ENCODE measurements at places on chromosomes 7 and 10.

DNA sequence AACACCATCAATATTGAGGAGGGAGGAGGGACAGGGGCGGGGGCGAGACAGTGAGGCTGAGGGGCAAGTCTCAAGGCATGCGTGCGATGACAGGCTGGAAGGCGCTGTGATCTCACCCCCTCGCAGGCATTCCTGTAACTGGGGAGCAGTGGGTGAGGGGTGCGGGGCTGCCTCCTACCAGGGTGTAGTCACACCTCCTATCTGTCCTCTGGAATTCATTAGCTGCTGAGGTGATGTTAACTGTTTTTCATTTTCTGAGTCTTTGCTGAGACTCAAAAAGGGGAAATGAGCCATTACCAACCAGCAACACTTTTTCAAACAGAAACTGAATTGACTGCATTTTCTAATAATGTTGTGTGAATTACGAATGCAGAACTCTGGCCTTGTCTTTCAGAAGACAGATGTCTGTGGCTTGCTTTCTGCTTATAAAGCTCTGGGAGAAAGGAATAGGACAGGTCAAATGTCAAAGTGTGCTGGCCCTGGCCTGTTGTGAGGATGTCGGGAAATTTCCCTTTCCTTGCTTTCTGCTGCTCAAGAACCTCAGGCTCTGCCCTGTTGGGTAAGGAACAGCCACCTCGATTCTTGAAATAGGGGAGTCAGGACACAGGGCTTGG lies 23.7 kb upstream of the CDH23 start:
- no peak overlapping the region for H3K4me3 ChIP-seq
- DNase-seq, result no peak
- H3K27me3 ChIP-seq, result no peaks in the 10 kb centered on the region
- H3K27ac ChIP-seq, result no peak overlapping the region
- H3K4me1 ChIP-seq, result no peaks in the 10 kb centered on the region

DNA sequence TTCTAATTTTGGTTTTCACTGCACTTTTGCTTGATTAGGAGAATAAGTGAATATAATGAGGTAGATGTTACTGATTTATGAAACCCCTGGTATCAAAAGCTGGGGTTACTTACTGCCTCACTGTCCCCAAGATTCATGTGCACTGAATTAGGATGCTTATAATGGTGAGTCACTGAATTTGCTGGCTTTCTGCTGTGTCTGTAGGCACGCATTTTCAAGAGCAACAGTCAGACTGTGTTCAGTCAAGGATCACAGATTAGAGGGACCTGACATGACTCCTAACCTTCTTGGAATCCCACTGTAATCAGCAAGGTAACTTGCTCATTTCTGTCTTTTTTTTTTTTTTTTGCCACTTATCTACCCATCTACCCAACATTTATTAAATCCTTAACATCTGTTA lies 59.7 kb downstream of the GPR85 start:
- no peak overlapping the region for H3K4me3 ChIP-seq
- DNase-seq, result no peak
- no peaks in the 10 kb centered on the region for H3K4me1 ChIP-seq
- no peaks in the 10 kb centered on the region for H3K36me3 ChIP-seq
- no peak overlapping the region for H3K27ac ChIP-seq

DNA sequence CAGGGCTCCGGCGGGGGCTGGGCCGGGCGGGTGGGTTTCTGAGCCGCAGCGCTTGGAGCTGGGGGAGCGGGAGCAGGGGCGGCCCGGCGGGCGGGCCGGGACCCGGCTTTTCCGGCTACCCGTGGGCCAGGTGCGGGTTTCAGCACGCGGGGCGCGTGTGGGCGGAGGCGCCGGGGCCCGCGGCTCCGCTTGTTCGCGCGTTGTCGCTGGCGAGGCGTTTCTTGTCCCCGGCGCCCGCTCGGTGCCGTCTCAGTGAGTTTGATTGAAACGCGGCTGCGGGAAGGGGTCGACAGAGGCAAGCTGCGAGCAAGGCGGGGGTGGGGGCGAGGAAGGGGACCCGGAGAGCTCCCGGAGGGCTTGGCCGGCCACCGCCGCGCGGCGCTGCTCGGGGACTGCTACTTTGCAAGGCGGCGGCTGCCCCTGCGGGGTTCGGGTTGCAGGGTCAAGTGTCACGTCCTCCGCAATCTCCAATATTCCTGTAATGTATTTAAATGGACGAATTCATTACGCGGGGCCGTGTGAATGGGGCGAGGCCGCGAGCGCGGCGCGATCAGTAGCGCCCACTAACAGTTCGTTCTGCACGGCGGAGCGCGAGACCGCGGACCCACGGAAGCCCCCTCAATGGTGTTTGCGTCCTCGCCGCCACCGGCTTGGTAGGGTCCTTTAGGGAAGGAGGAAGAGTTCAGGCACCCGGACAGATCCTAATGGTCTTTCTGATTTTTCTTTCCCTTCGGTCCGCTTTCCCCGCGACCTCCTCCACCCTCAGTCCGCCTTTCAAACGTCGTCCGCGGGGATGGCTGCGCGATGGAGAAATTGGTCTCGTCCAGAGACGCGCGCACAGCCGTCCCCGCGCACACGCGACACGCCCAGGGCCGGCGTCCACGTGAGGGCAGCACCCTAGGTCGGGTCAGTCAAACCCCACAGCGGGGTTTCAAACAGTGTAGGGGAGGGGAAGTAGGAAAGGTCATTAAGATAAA lies 76.9 kb downstream of the INSIG1 start:
- no peaks in the 10 kb centered on the region for H3K36me3 ChIP-seq
- peaks cover 28% of the 10 kb centered on the region for H3K4me1 ChIP-seq
- DNase-seq, result no peak

DNA sequence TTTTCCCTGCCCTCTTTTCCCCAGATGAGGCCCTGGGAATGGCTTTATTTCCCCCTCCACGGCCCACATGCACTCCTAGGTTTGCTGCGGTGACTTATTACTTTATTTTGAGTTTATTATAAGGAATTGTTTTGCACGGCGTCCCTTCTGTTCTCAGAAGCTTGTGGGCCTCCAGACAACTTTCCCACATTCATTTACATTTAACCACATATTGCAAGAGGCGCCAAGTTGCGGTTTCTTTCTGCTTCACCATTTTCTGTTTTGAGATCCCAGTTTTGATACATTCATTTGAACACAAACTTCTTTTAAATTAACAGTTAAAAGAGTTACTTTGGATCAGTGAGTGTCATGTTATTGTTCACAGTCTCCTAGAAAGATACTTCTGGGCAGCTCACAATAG lies 532.5 kb upstream of the MGMT start:
- H3K36me3 ChIP-seq, result no peaks in the 10 kb centered on the region
- H3K27ac ChIP-seq, result no peak overlapping the region
- H3K4me1 ChIP-seq, result peaks cover 1% of the 10 kb centered on the region
- H3K4me3 ChIP-seq, result no peak overlapping the region

DNA sequence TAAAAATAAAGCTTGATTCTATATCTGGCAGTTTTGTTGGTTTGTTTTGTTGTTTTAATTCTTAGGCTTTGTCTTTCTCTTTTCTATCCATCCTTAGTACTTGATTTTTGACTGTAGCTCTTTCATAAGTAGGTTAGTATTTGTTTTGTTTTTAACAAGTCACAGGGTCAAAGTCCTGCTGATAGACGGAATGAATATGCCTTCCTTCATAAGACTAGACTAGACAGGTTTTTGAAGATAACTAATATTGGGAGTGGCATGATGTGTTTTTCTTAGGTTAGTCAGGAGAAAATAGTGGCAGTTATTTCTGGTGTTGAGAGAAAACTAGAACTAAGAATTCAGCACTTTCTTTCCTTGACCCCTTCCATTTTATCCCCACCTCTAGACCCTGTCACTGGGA lies 50.4 kb downstream of the CASD1 start:
- no peak for DNase-seq
- no peaks in the 10 kb centered on the region for H3K27me3 ChIP-seq
- peak overlapping the region; percentile 49 for H3K27ac ChIP-seq
- peaks cover 4% of the 10 kb centered on the region for H3K4me1 ChIP-seq
- H3K4me3 ChIP-seq, result no peak overlapping the region

GRCh38 chr7:121401896-121402295 lies 5.8 kb upstream of the FAM3C start:
- H3K36me3 ChIP-seq, result no peaks in the 10 kb centered on the region
- no peak overlapping the region for H3K27ac ChIP-seq
- H3K4me3 ChIP-seq, result no peak overlapping the region
- DNase-seq, result no peak
- H3K4me1 ChIP-seq, result peaks cover 10% of the 10 kb centered on the region

DNA sequence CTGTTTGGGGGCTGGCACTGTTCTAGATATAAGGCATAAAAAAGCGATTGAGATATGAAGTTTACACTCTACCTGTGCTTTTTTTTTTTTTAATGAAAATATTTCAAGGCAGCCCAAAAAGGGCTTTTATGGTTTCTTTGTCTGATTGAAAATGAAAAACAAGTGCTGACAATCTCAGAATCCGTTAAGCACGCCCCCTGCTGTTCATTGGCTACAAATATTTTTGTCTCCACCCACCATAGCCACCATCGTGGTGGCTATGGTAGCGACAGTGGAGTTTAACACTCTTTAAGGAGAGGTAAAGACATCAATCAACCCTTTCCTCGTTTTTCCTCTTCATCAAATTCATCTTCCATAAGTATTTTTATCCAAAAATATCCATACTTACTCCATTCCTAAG lies 94.2 kb downstream of the CD36 start:
- no peaks in the 10 kb centered on the region for H3K36me3 ChIP-seq
- no peak for DNase-seq
- no peak overlapping the region for H3K4me3 ChIP-seq
- no peaks in the 10 kb centered on the region for H3K27me3 ChIP-seq
- H3K27ac ChIP-seq, result no peak overlapping the region

- H3K27ac ChIP-seq, result no peak overlapping the region
- H3K4me3 ChIP-seq, result no peak overlapping the region
- H3K36me3 ChIP-seq, result no peaks in the 10 kb centered on the region
These were observed 36.2 kb upstream of the CHST3 start for GRCh38 chr10:71927776-71928592.

GRCh38 chr7:140364819-140365218 lies 33.5 kb downstream of the SLC37A3 start:
- no peaks in the 10 kb centered on the region for H3K36me3 ChIP-seq
- H3K27me3 ChIP-seq, result no peaks in the 10 kb centered on the region
- no peaks in the 10 kb centered on the region for H3K4me1 ChIP-seq
- H3K4me3 ChIP-seq, result no peak overlapping the region

DNA sequence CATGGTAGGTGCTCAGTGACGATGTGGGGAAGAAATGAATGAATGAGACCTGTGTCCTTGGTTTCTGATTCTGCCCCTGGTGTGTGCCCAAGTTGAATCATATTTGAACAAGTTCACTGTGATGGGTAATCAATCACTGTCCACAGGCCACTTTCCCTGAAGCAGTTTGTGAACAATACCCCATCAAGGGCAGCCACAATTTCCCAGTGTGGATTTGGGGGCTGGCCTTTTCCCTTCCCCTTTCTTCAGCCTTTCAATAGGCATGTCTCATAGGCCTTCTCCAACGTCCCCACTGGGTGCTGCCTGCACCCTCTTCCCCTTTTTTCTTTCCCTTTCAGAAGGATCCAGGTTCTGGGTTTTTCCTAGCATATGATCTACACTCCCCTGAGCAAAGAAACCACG lies 64.7 kb downstream of the CREB5 start:
- H3K27ac ChIP-seq, result no peak overlapping the region
- peaks cover 15% of the 10 kb centered on the region for H3K4me1 ChIP-seq
- no peak overlapping the region for H3K4me3 ChIP-seq
- no peak for DNase-seq

GRCh38 chr7:4633012-4633411 lies 49.1 kb upstream of the FOXK1 start:
- no peaks in the 10 kb centered on the region for H3K36me3 ChIP-seq
- H3K27me3 ChIP-seq, result no peaks in the 10 kb centered on the region
- H3K27ac ChIP-seq, result no peak overlapping the region
- H3K4me3 ChIP-seq, result no peak overlapping the region
- DNase-seq, result no peak
- H3K4me1 ChIP-seq, result peaks cover 7% of the 10 kb centered on the region

DNA sequence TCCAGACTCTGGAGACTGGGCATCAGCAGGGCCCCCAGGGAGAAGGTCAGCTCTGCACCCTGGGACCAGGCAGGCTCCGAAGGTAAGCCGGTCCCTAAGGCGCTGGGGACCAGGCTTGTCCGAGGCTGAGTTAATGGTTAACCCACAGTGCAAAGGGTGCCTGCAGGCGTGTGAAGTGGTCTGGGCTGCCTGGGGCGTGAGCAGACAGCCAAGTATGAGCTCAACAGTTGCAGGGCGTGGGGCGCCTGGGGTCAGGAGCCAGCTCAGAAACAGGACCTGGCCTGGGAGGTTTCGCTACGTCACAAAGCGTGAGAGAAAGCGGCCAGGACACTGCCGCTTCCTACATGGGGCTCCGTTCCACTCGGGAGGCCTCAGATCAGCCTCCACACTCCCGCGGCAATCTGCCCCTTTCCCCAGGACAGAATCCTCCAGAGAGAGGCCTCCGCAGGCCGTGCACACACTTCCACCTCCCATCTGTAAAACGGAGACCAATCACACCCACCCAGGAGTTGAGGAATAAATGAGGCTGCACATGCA lies 16.0 kb downstream of the PDGFA start:
- H3K36me3 ChIP-seq, result no peaks in the 10 kb centered on the region
- peaks cover 38% of the 10 kb centered on the region for H3K4me1 ChIP-seq
- H3K4me3 ChIP-seq, result no peak overlapping the region
- peak overlapping the region; percentile 99 for H3K27ac ChIP-seq
- no peaks in the 10 kb centered on the region for H3K27me3 ChIP-seq
- DNase-seq, result peak; percentile 94

DNA sequence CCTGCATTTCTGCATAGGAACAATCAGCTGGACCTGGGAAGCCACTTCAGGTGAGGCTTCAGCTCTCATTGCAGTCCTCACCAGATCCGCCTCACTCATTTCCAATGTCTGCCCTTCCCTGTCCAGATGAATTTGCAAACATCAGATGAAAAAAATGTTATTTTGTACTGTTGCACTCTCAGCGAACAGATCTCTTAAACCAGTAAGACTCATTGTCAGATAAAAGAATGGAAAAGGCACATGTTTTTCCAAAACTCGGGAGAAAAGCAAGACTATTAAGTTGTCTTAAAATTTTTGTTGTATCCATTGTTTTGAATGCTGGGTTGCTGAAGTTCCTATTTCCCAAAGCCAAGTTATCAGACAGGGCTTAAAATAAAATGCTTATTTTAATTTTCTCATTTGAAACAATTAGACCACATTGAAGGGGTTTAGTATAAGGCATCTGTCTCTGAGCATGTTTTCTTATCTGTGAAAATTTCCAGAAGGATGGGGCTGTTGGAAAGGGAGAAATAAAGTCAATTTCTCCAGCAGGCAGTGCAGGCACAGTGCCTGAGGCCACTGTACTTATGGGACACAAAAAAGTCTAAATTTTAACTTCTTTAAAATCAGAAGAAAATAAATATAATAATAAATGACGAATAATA lies 396.8 kb downstream of the KCNMA1 start:
- H3K27ac ChIP-seq, result peak overlapping the region; percentile 84
- no peaks in the 10 kb centered on the region for H3K27me3 ChIP-seq
- DNase-seq, result no peak

GRCh38 chr7:100532165-100533022 lies 6.6 kb upstream of the AGFG2 start:
- H3K4me3 ChIP-seq, result no peak overlapping the region
- H3K36me3 ChIP-seq, result no peaks in the 10 kb centered on the region
- no peak for DNase-seq
- H3K4me1 ChIP-seq, result no peaks in the 10 kb centered on the region

GRCh38 chr10:60722623-60723022 lies 55.7 kb upstream of the CDK1 start:
- H3K27ac ChIP-seq, result no peak overlapping the region
- H3K36me3 ChIP-seq, result no peaks in the 10 kb centered on the region
- no peaks in the 10 kb centered on the region for H3K27me3 ChIP-seq
- no peak for DNase-seq

- H3K36me3 ChIP-seq, result no peaks in the 10 kb centered on the region
- peak overlapping the region; percentile 80 for H3K27ac ChIP-seq
- peak; percentile 29 for DNase-seq
- H3K4me3 ChIP-seq, result no peak overlapping the region
- no peaks in the 10 kb centered on the region for H3K27me3 ChIP-seq
These were observed 370.6 kb upstream of the IGFBP3 start for GRCh38 chr7:46291601-46292150.

GRCh38 chr7:148924011-148924410 lies 39.9 kb upstream of the EZH2 start:
- no peaks in the 10 kb centered on the region for H3K36me3 ChIP-seq
- no peak overlapping the region for H3K4me3 ChIP-seq
- no peaks in the 10 kb centered on the region for H3K27me3 ChIP-seq

All from hepatocyte (in vitro differentiated cells).